Kasumi-1 (cell line): ENCODE measurements at places on chromosomes 12 and 14.
A peak's percentile ranks its signal among the peaks of the same experiment; 100 is the strongest.

- DNase-seq: peak; percentile 21
Observed at GRCh38 chr12:48351022-48351708, 446 bp upstream of the ZNF641 start.

- no peak for DNase-seq
Observed at GRCh38 chr14:104082807-104083206, 2.7 kb upstream of the ASPG start.

DNA sequence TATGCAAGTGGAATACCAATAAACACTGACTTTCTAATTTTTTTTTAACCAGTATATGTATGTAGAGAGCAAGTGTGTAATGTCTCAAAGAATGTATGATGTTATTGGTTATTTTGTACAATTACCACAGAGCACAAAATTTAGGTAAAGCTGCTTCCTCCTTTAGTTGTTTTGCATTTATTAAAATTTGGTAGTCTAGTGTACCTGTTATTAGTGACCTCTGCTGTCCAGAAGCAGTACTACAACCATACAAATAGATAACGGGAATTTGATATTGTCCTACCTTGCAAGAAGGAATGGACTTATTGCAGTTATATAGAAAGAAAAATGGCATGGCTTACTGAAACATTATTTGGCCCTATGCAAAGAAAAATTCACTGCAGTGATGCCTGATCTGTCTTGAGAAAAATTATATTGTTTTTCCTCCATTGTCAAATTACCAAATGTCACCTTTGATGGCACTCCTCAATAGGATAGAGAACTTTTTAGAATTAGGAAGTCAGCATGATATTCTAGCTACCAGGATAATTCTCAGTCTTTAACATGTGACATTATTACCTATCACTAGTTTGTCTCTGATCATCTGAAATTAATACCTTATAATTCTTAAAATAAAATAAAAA, 153.9 kb upstream of the RMST start:
- DNase-seq: peak; percentile 44

GRCh38 chr14:76775695-76776427, 14.6 kb downstream of the VASH1 start:
- DNase-seq: no peak

GRCh38 chr14:94022532-94023411, 3.4 kb upstream of the OTUB2 start:
- no peak for DNase-seq

DNA sequence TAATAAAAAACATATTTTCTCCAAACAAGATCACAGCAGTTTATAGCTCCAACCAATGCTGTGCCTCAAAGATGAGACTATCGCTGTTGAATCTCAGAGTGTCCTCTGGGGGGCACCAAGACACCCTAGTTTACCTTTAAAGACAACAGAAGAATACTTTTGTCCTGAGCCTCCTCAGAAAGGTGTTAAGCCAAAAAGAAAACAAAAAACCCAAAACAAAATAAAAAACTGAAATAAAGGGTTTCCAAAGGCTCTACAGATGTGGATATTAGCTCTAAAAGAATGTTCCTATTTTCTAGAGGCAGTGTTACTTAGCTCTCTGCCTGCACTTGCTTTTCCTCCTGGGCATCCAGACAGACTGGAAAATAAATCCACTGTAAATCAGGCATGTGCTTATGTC, 86.9 kb upstream of the TTC7B start:
- DNase-seq: peak; percentile 74

DNA sequence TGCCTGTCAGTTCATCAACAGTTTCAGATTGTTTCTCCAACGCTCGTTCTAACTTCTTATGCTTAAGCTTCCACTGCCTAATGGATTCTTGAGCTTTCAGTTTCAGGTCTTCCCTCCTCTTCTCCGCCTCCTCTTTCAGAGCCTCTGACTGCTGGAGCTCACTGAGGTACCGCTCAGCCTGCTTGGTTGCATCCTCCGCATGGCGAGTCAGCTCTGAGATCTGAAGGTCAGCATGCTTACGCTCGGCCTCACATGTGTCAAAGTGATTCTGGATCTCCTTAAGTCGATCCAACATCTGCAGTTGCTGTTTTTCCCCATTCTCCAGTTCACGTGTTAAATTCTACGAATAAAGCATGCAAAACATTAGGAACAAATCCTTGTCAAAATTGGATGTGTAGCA, 148.8 kb downstream of the CEP128 start:
- no peak for DNase-seq

DNA sequence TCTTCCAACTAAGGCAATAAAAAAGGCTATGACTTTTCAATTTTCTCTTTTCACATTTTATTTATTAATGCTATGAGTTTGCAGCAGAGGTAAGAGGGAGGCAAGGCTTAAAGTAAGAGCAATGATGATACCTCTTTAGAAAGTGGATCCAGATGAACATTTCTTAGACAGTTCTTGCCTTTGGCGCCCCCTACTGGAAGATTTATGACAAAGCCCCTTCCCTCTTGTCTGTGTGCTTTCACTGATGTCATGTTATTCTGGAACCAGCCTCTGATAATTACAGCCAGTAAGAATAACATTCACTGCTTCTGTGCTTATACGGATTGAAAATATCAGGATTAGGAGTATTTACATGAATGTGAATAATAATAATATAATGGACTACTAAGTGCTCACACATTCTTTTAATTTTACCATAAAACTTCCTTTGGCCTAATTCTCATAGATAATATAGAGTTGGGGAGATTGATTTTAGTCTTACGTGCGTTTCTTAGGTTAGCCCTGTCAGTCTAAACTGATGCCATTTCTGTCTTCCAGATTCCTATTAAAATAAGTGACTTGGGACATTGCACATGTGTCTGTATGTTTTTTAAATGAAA, 1929.9 kb upstream of the SEL1L start:
- peak; percentile 79 for DNase-seq

GRCh38 chr12:62792236-62792870, 142.6 kb downstream of the PPM1H start:
- DNase-seq: no peak

DNA sequence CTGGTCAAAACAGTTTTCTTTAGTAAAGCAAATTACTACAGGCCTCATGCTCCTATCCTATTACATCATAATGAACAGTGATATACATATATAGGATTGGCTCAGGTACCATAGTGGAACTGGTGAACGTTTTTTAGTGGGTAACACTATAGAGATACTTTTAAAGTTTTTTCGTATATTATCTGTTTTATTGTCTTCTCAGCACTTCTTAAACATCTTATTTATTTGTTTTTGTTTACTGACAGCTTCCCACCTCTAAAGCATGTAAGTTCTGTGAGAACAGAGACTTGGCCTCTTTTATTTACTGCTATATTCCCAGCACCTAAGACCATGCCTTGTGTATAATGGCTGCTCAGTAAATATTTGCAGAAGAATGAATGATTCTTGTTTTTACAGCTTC, 81.1 kb upstream of the PSMA6 start:
- DNase-seq: no peak

DNA sequence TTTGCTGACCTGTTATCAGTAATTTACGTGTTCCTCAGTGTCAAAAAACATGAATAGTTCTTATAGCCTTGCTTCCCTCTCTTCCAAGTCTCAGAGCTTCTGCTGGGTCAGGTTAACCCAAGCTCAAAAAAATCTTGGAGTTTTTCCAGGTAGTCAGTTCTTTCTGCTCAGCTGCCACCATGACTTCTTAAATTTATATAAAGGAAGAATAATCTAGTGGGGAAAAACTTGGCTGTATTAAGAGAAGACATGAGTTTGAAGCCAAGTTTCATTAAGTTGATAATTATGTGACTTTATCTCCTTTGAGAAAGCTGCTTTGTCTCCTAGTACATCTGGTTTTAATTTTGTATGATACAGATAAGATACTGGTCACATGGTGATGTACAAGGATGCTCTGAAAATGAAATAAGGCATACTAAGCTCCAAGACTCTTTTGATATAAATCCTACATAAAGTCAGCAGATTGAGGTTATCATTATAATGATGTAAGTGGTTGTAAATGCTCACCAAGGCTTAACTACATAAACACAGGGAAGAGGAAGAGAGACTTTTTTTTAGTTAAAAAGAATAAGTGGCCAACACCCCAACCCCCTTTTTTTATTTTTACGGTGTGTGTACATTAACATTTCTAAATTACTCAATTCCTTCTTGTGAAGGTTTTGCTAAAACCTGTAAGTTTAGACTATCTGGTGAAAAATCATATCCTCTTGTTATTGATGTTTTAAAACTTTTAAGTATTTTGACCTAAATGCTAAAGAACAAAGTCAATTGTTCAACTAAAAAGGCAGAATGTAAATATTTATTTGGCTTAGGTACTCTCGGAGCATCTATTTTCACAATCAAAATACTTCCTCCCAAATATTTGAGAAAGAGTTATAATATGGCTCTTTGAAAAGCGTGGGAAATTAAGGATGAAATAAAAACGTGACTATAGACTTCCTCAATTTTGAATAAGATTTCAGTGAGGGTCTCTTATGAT, 84.1 kb upstream of the SLC38A2 start:
- DNase-seq: no peak

GRCh38 chr12:1881301-1881700, 37.2 kb downstream of the CACNA2D4 start:
- no peak for DNase-seq

GRCh38 chr12:85253853-85254252, 26.2 kb upstream of the ALX1 start:
- DNase-seq: no peak

GRCh38 chr12:102797528-102797927, 119.5 kb downstream of the PAH start:
- DNase-seq: no peak

DNA sequence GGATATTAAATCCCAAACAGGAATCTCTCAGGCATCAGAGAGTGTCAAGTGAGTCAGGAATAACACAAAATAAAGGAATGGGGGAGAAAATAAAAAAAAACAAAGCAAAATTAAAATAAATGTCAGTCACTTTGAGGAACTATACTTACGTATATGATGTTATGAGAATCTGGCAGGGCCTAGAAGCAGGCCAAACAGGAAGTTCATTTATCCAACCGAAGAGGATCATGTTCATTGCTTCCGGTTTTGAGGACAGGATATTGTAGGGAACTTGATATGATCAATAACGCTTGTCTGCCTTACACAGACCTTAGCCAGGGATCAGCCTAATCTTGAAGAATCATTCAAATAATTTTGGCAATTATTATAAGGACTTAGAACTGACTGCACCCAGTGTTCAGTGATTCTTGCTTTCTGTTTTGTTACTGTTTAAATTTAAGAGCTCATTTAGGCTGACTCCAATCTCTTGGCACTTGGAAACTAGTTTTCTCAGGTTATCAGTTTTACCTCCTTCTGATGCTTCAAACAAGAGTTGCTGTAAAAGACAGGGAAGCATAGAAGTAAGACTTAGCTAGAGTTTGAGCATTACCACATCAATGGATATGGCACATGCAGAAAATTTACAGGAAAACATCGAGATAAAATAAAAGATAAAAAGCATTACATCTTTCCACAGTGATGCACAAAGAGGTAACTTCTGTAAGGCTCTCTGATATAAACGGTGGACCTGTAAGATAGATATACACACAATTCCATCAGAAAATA, 53.4 kb downstream of the ZFC3H1 start:
- DNase-seq: peak; percentile 55

- no peak for DNase-seq
Observed at GRCh38 chr12:100801320-100801719, 6.7 kb downstream of the ANO4 start.

GRCh38 chr12:115755725-115756085, 521.8 kb downstream of the MED13L start:
- no peak for DNase-seq

DNA sequence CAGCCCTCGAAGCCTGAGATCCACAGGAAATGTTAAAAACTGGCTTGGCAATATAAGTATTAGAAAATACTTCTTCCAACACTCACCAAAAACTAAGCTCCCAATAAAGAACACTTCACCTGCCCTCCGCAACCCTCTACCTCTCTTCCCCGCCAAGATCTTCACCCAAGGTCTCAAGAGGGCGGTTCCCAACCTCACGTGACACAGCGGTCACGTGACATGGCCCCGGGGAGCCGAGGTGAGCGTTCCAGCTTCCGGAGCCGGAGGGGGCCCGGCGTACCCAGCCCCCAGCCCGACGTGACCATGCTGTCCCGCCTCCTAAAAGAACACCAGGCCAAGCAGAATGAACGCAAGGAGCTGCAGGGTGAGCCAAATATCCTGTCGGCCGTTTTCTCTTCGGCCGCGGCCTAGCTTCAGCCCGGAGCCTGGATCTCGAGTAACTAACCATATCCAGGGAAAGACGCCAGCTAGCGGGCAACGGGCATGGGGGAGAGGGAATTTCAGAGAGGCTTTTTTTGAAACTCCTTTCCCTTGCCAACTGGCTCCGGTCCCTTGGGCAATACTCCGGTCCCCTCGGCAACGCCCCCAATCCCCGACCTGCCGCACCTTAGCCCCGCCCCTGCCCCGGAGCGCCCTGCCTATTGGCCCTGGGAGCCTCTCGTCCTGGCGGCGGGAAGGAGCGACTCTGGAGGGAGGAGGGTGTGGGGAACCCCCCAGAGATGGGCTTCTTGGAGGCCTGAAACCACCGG, at the start of gene BLOC1S1:
BLOC1S1 (plus strand) TSS at position 214 of the 749 bp plus-strand sequence; CDS start at position 220, 6 bp downstream.
- peak; percentile 72 for DNase-seq

- DNase-seq: no peak
Observed at GRCh38 chr12:62843716-62844115, 91.2 kb downstream of the PPM1H start.

GRCh38 chr14:70515811-70516210, 19.0 kb downstream of the ADAM20 start:
- DNase-seq: no peak

- DNase-seq: no peak
Observed at GRCh38 chr12:3131129-3131528, 54.0 kb downstream of the TSPAN9 start.

DNA sequence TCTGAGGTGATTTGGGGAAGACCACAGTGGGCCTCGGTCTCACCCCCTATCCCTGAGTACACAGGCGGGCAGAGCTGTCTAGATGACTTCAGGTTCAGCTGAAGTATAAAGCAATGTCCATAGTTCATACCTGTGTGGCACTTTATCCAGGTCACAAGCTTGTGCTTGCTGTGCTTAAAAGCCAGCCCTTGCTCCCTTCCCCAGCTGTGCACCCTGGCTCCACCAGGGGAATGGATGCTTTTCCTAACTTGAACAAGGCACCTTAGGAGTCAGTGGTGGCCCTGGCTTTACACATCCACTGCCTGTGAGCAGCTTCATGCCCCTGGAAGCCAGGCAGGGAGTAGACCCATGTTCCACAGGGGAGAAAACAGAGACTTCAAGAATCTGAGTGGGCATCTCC, 5.5 kb downstream of the CARMIL3 start:
- DNase-seq: no peak

- DNase-seq: no peak
Observed at GRCh38 chr14:67396381-67396970, 15.5 kb downstream of the PLEK2 start.

DNA sequence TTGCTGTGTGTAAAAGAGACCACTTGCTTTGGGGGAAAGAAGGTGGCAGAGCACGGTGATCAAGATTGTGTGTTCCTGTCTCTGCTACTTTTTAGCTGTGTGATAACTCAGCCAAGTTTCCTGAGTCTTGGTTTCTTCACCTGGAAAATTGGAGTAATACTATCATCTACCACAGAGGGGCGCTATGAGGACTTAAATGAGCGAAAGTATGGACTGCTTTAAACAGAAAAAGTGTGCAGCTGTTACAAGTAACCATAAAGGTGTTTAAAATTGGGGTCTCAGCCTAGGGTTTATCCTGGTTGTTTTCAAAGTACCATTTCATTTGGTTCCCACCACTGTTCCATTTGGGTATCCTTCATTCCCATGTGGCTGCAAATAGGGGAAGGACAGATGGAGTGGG, 65.9 kb upstream of the WSCD2 start:
- no peak for DNase-seq

- DNase-seq: peak; percentile 77
Observed at GRCh38 chr12:45989721-45990467, 480 bp downstream of the SCAF11 start.

- DNase-seq: no peak
Observed at GRCh38 chr14:54489318-54489683, 521 bp upstream of the GMFB start.
